ENCODE measurements at places on chromosomes 16 and 17.
A peak's percentile ranks its signal among the peaks of the same experiment; 100 is the strongest.

- DNase-seq: no peak
Observed at GRCh38 chr17:51335883-51336822, 75.8 kb downstream of the UTP18 start.

DNA sequence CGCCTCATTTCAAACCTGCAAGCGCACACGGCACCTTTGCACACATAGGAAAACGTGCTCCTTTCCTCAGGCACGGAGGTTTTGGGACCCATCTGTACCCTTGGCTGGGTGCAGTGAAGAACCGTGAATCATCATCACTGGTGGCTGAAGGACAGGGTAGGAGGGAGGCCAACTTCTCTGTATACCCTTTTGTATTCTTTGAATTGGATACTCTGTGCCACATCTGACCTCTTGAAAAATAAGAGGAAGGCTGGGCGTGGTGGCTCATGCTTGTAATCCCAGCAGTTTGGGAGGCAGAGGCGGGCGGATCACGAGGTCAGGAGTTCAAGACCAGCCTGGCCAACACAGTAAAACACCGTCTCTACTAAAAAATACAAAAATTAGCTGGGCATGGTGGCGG is 11.7 kb downstream of the GPRC5B start:
- no peak for DNase-seq

- no peak for DNase-seq
Observed at GRCh38 chr17:66275651-66276050, 26.8 kb upstream of the PRKCA start.

GRCh38 chr16:64754279-64754678 is 367.6 kb downstream of the CDH11 start:
- DNase-seq: no peak

- no peak for DNase-seq
Observed at GRCh38 chr17:7742729-7743128, 25.2 kb downstream of the DNAH2 start.

DNA sequence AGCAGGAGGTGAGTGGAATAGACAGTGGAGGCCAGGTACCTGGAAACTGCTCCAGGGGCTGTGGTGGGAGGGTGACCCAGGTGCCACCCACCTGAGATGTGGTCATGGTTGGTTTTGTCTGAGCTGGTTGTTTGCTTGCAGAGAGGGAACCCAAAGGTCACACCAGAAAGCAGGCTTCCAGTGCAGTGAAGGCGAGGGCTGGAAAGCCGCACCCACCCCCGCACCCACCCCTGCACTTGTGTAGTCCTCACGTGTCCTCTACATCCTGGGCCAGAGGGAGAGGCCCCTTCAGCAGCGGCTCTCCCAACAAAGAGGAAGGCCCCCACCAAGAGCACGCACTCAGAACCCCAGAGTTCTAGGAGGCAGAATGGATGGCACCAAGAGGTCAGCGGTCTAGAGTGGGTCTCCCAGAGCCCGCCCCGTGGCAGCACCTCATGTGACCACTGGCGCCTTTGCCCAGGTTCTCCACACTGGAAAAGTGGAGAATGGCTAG is 92.6 kb upstream of the CBX4 start:
- DNase-seq: no peak

DNA sequence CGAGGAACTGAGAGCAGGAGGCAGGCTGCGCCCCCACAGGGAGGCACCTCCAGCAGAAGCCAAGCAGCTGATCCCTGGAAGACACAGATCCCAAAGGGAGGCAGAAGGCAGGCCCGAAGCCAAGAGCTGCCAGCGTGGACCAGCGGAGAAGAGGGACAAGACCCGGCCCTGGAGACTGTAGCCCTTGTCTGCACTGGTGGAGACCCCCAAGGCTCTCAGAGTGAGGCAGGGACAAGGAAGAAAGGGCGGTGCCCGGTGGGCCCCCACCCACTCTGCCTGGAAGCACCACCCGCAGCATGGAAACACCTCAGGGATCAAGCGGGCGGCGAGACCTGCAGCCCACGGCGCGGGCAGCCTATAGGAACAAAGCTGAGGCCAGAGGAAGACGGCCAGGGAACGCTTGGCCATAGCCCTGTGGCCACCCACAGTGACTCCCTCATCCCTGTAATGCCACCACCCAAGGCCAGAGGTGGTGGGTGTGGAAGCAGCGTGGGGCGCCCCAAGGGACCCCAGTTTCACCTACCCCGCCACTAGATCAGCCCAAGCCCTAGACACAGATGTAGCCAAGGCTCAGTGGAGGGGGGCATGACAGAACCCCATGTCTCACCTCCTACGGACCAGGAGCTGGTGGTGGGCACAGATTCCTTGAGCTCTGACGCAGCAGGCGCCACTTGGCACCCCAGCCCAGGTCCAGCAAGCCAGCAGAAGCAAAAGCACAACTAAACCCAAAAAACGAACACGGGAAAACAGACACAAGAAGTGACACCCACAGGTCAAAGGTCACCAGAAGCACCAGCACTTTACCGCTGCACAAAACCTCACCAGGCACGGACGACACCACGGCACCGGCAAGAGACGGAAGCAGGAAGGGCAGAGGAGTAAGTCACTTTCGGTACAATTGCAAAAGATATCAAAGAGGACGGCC is 2.9 kb upstream of the SIRT7 start:
- no peak for DNase-seq

GRCh38 chr16:30748634-30749445 is 615 bp downstream of the PHKG2 start:
- no peak for DNase-seq

DNA sequence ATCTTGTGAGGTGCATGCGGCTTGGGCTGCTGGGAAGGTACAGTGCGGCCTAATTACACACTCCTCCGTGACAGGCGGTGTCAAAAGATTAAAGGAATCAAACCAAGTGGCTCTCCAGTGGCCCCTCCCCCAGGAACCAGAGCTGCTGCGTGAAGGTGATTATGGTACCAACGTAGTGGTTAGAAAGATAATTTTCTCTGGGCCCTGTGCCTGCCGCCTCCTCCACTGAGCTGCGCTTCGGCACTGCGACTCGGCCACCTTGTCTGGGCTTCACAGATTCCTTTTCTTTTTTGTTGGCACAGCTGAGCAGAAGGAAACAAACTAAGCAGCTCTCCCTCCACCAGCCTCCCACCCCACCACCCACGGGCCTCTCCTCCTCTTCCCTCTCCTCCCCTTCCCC is 113.2 kb upstream of the SDK2 start:
- DNase-seq: no peak

DNA sequence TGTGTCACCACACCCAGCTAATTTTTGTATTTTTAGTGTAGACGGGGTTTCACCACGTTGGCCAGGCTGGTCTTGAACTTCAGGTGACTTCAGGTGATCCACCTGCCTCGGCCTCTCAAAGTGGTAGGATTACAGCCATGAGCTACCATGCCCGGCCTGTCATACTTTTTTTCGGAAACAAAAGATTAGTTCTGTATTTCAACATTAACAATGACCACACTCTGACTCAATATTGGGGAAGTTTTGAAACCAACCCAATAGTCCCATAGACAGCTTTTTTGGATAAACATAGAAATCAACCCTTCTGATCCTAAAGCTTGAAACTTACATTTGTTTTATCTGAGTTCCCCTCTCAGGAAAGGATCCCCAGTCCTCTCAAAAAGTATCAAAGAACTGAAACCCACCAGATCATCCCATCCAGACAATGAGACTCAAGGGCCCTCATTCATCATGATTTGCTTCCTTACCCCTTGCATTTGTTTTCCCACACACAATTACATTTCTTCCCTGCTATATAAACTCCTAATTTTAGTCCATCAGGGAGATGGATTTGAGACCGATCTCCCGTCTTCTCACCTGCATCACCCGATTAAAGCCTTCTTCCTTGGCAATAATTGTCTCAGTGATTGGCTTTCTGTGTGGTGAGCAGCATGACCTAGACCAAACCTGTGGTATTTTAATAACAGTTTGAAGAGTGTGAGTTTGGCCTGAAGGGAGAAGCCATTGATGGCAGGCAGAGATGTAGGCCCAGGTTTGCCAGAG is 7.2 kb upstream of the AGRP start:
- DNase-seq: no peak

- no peak for DNase-seq
Observed at GRCh38 chr17:17494499-17494869, 1.7 kb downstream of the RASD1 start.

DNA sequence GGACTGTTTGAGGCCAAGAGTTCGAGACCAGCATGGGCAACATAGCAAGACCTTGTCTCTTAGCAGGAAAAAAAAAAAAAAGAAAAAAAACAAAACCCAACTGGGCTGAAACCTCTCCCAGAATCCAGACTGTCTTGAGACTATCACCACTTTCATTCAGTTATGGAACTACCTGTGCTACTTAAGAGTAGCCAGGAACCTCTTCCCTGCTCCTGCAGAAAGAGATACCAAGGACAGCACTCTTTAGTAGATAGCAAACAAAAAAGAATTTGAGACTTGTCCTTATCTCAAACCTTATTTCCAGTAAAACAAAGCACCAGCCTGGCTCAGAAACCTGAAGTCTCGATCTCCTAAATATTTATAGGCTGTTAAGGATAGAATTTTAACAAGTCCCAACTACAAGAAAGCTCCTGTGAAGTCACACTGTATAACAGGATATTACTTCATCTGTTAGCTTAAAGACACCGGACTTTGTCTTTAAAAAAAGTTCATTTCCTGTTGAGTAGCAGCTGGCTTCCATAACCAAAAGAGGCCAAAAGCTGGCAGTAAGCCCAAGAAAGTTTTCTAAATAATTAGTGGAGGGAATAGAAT is 5.1 kb downstream of the CDR2 start:
- peak; percentile 31 for DNase-seq

DNA sequence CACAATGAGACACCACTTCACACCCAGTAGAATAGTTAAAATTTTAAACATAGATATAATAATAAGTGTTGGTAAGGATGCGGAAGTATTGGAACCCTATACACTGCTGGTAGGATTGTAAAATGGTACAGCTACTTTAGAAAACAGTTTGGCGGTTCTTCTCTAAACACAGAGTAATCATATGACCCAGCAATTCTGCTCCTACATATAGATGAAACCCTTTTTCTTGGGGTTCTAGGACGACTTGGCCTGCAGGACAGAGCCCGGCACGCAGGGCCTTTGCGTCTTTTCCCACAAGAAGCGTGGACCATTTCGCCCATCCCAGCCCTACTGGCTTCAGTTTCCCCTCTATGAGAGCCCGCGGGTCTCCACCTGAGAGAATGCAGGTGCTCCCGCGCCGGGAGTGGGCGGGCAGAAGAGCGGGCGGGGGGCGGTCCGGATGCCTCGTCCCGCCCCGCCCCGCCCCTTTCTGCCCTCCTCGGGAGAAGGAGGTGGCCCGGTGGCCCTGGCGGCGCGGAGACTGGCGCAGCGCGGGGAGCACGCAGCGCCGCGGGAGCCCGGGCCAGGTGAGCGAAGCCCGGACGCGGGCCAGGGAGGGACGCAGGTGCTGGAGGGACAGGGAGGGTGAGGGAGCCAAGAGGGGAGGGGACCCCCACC is at the start of gene SDR42E2:
TSS of gene SDR42E2 (plus strand) at position 508 of the 657 bp plus-strand sequence. CDS start 3,077 bp downstream, outside the sequence.
- peak; percentile 48 for DNase-seq

DNA sequence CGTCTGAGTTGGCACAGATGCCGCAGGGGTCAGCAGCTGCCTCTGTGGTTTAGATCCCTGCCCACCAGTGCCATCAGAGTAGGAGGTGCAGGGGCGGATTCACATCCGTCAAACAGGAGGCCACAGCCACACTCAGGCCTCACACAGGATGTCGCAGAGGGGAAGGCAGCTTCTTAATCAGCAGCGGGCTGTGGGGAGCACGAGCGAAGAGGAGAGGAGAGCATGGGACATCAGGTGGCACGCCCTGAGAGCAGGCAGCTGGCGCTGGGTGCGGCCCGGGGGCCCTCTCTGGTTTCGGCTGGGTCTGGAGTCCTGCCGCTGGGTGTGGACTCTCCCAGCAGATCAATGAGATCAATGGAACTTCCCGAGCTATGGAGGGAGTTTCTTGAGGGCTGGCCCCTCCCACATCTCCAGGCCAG is 9.6 kb downstream of the LLGL2 start:
- DNase-seq: peak; percentile 64

- DNase-seq: no peak
Observed at GRCh38 chr16:58882292-58882691, 148.2 kb upstream of the GOT2 start.

GRCh38 chr17:72234985-72235384 is 114.2 kb downstream of the SOX9 start:
- no peak for DNase-seq

DNA sequence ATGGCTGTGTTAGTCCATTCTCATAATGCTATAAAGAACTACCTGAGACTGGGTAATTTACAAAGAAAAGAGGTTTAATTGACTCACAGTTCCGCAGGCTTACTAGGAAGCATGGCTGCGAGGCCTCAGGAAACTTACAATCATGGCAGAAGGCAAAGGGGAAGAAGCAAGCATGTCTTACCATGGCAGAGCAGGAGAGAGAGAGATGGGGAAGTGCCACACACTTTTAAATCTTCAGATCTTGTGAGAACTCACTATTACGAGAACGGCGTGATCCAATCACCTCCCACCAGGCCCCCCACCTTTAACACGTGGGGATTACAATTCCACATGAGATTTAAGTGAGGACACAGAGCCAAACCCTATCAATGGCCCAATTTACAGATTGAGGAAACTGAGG is 96.5 kb downstream of the SDK2 start:
- no peak for DNase-seq

- DNase-seq: peak; percentile 57
Observed at GRCh38 chr17:35373984-35374765, 754 bp upstream of the SLFN11 start.

- DNase-seq: no peak
Observed at GRCh38 chr16:79656553-79657115, 56.1 kb upstream of the MAF start.

GRCh38 chr16:3094289-3095027 is 4.6 kb downstream of the ZSCAN10 start:
- peak; percentile 63 for DNase-seq

DNA sequence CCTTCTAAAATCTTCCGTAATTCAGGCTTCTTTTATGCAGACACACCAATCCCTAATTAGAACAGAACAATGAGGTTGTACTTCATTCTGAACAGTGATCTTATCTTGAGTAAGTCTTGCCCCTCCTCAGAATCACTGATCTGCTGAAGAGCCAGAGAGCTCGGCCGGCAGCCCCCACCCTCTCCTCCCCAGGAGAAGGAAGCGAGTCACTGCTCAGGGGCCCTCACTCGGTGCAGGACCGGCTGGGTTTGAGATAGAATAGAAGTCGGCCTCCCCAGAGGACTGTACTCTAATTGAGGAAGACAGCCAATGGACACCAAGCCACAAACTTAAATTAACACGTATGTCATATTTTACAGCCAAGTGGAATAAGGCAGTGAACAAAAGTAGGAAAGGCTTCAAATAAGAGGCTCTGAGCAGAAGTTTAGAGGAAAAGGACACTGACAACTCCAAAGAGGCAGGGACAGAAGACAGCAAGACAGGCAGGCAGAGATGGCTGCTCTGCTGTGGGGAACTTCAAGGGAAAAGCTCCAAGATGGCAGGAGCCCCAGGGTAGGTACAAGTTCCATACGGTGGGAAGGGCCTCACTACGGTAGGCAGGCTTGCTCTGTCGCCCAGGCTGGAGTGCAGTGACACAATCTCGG is 18.6 kb downstream of the CREBBP start:
- no peak for DNase-seq

DNA sequence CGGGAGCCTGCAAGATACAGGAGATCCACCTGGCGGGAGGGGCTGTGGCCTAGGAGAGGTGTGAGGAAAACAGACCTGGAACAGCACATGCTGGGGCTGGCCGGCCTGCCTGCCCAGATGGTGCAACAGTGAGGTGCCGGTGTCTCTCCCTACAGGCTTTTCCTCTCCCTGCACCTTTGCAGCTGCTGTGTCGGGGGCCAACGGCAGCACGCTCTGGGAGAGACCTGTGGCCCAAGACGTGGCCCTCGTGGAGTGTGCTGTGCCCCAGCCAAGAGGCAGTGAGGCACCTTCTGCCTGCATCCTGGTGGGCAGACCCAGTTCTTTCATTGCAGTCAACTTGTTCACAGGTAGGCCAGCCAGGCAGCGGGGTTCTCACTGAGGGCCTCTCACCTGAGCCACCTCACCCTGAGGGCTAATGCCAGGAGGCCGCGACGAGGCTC is 15.9 kb downstream of the RGS11 start:
- peak; percentile 2 for DNase-seq

Data from CD4-positive, alpha-beta memory T cell (primary cell).